MCF 10A (cell line): ENCODE measurements at places on chromosomes 7 and 10.

GRCh38 chr10:118963933-118964332 lies 65.6 kb upstream of the NANOS1 start:
- no peak for DNase-seq

GRCh38 chr10:46001187-46001756 lies 29.0 kb downstream of the TIMM23 start:
- no peak for DNase-seq

DNA sequence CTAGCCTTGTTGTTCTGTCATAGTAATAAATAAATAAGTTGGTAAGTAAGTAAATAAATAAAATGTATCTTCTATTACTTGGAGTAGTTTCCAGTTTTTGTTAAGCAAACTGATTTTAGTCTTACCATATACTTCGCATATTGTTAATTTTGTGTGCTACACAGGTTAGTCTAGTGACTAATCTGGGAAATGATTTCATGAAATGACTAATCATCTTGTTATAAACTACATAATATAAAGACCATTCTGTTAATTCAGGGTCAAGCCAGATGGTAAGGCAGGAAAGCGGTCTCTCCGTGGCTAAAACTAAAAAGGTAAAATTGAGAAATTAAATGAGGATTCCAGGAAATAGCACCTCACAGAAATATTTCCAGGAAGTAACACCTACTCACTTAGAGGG lies 58.5 kb upstream of the FOXP2 start:
- DNase-seq, result no peak

- DNase-seq, result peak; percentile 86
Observed at GRCh38 chr7:106126170-106126938, 14.2 kb upstream of the SYPL1 start.

DNA sequence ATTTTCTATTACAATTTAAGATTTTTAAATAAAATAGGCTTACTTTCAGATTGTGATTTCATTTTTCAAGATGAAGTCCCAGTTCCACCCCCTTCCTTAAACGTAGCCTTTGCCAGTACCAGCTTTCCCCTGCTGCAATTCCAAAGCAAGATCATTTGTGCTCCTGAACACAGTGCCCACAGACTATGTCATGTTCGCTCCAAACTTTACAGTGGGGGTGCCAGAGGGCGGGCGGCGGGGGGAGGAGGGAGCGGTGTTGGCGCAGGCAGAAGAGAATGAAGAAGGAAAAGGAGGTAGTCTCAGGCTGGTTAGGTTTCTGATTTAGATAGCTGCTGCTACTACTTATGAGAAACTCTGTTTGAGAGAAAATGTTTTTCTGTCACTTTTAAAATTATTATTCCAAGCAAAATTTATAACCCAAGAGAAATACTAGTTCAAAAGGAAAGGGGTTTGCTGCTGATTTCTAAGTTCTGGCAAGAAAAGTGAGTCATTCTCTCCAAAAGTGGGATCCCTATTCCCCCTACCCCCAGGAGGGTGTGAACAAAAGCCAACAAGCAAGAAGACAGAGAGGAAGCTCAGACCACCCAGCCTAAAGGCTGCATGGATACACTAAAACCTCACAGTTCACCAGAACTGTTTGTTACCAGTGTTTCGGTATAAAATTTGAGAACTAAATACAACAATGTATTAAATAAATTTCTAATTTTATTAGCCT lies 109.6 kb downstream of the SRPK2 start:
- DNase-seq, result no peak

- DNase-seq, result no peak
Observed at GRCh38 chr7:97016381-97017191, 8.0 kb downstream of the DLX5 start.

DNA sequence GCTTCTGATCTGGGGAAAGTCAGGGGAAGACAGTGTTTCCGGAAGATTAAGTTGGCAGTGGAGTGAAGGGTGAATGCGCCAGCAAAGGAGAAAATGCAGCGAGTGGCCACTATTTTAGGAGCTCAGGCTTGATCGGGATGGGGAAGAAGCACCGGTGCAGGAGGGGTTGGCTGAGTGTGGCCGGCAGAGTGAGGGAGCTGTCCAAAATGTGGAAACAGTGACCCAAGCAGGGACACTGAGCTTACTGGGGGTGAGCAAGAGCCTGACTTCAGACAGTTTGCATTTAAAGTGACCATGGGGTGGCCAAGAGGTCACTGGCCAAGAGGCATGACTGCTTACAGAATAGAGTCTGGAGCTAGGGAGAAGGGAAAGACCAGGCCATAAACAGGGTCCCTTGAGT lies 79.3 kb downstream of the GOLGA7B start:
- no peak for DNase-seq

DNA sequence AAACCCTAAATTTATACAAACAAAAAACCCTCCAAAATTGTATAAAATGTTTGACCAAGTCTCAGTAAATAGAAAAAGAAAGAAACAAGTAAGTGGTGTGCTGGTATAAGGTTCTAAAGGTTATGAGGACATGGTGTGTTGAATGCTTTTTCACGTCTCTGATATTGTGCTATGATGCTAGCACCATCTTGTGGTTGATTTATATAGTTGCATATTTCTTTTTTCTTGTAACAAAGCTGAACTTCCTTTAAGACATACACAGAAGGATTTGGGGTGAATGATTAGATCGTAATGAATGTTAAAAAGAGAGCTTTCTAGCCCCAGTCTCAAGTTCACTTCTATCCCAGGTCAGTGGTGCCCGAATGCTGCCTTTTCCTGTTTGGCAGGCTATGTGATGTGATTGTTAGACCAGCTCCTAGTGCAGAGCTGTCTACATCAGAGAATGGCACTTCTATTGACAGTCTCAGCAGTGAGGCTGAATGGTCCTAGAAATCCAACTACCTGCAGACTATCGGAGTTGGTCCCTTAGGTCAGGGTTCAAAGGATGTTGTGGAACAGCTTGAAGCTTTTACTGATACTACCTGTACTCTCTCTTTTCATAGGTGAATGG lies 25.0 kb downstream of the VTI1A start:
- peak; percentile 64 for DNase-seq
